Vagina (tissue), 2 donors: ENCODE measurements at places on chromosomes 4 and X.

GRCh38 chr4:187236209-187236890 is 512.7 kb upstream of the FAT1 start:
- DNase-seq: no peak

DNA sequence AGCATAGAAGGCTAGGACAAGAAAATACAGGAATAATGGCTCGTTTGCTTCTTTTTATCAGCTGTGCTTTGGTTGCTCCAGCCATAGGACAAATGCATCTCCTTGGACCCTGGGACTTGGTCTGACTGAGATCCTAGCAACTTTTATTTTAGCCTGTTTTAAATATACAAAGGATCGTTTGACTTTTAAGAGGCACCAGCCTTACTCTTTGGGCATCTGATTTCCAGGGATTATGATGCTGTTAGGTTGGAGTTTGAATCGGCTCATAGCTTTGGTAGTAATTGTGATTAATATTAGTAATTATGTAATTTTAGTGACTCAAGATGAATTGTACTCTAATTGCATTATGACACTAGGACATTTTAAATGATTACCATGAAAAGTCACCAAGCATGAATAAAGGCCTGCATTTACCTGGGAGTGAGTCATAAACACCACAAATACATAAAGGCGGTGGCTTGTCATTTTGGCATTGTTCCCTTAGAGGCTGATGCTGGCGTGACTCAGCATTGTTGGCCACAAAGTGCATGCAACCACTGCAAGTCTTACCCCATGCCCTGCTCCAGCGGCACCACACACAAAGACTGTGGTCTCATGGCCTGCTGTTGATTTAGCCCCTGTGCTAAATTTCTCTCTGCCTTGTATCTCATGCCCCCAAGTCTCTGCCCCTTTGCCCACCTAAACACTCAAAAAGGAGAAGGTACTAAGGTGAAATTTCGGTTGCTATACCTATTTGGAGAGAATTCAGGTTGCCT is 12.4 kb downstream of the GPAT3 start:
- no peak for DNase-seq

DNA sequence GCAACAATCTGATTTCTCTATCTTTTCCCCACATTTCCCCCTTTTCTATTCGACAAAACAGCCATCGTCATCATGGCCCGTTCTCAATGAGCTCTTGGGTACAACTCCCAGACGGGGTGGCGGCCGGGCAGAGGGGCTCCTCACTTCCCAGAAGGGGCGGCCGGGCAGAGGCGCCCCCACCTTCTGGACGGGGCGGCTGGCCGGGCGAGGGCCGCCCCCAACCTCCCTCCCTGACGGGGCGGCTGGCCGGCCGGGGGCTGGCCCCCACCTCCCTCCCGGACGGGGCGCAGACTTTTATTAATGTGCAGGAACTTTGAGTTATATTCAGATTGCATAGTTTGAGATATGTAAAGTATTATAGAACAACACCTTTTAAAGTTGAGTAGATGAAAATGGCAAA is 64.4 kb upstream of the HPGD start:
- DNase-seq: no peak

GRCh38 chr4:141898346-141898745 is 262.0 kb downstream of the IL15 start:
- DNase-seq: no peak

DNA sequence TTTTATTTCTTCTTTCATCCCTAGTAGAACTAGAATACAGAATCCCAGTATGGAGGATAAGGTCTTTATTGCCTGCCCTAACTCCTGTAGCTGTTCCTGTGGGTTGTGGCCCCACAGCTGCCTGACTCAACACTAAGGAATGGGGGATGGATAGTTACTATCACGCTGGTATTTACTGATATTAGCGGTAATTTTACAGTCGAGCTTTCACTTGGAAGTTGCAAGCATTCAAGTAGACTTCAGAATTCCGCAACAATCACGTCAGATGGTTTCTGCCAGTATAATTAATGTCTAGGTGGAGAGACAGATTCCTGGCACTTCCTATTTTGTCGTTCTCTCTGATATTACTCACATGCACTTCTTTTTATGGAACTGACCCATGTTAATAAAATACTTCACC is 489.8 kb downstream of the PABPC4L start:
- no peak for DNase-seq
